Jurkat, Clone E6-1 (cell line): ENCODE measurements at places on chromosomes 11 and 22.

GRCh38 chr11:2797121-2797711 lies 88.4 kb downstream of the CDKN1C start:
- no peak for DNase-seq

DNA sequence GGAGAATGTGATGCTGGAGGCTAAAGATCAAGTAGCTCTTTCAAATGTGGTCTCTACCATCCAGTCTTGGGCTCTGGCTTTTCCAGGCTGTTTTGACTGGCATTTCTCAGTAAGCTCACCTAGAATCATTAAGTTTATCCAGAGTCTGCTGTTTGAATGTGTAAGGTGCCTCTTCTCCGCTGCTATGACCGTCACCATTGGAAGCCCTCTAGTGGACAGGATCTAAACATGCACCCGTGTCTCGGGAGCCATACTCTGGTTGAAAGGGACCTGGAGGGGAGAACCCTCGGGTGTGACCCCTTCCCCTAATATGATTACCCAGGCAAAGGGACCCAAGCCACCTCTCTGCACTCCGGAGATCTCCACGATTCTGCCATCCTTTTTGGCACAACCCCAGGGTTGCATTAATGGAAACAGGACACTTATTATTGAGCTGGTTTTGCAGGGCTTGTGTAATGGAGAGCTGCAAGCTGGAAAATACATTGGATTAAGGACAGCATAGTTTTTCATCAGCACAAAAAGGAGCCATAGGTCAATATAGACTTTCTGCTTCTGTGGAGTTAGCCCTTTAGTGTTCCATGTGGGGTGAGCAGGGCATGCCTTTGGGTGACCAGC lies 191.0 kb upstream of the LARGE1 start:
- peak; percentile 15 for DNase-seq

- DNase-seq: no peak
Observed at GRCh38 chr11:32576456-32576855, 7.2 kb upstream of the EIF3M start.

GRCh38 chr11:116993599-116993998 lies 104.6 kb downstream of the SIK3 start:
- DNase-seq: no peak

GRCh38 chr11:128669506-128670270 lies 24.2 kb upstream of the FLI1 start:
- no peak for DNase-seq

DNA sequence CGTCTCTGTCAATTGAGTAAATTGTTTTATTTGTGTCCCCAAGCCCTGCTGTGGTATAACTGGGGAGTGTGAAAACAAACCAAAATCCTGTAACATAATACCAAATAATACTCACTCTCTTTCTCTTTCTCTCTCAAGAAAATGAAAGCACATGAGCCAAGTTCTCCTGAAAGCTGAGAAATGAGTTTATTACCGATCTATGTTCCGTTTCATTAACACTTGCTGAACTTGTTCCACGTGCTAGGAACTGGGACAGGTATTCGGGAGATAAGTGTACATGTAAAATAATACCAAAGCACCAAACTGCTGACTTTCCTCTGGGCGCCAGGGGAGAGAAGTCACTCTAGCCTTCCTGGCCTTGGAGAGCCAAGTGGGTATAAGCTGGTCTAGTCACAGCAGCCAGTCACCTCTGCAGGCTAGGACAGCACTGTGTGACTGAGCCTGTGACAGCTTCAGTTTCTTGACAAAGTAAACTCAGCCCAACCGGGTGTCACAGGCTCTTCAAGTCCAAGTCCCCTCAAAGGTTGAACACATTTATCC lies 23.1 kb downstream of the CD6 start:
- no peak for DNase-seq

DNA sequence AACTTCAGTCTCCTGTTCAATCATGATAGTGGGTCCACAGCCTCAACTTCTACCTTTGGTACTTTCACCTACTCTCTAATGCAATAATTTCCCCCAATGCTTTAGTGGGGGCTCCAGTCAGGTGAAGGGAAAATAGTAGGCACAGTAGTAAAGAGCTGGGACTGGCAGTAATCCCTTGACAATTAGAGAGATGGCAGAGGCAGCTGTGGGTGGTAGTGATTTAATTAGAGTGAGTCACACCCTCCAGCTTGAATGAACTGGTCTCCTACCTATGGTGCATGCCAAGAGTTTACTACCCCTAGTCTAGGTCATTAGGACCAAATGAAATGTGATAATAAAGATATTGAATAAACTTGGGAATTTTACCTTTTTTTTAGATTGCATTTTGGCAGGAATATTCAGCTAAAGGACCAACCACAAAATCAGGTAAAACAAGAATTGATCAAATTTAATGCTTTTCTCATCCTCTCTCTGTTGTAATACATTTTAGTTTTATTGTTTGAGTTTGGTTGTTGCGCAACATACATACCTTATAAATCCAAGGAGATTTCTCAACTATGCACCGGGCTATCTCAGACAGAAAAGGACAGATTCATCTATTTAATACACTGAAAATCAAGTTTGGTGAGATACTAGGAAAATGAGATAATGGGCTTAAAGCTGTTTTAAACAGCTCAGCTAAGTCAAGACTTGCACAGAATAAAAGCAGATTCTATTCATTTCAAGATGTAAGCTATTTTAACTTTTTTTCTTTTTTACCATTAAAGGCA lies 9.0 kb downstream of the PRRG4 start:
- DNase-seq: no peak

DNA sequence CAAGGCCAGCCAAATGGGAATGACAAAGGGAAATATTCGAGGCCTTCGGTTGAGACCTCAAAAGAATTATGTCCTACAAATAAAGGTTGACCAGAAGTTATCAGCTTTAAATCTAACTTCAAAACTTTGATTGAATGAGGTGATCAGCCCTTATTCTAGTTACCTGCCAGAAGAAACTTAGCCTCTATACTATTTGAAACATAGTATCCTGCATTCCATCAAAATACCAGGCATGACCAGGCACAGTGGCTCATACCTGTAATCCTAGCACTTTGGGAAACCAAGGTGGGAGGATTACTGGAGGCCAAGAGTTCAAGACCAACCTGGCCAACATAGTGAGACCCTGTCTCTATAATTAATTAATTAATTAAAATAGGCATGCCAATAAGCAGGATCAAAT lies 44.3 kb upstream of the ADORA2A start:
- DNase-seq: no peak

DNA sequence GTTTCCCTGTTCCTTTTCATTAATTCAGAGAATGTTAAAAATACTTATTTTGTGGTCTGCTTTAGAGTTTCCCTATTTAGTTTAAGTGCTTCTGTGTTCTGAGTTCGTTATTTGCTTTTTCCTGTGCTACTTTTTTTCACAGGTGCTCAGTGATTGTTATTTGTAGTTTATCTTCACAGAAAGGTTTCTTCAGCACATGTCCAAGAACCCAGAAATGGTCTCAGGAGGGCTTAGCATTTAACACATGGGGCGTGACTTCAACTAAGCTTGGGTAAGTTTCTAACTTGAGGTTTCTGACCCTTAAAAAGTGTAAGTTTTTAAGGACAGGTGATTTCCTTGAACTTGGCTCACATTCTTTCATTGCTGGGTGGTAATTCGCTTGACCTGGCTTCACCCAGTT lies 157.3 kb downstream of the AASDHPPT start:
- no peak for DNase-seq

- DNase-seq: no peak
Observed at GRCh38 chr22:19878461-19879245, 24.0 kb upstream of the GNB1L start.
